ENCODE measurements at places on chromosomes 11 and 22. TPM values are rescaled to one million over a fixed set of nuclear protein-coding genes. Genes with fewer than 3 reads are reported as not detected.

MMP11 gene
- 38.1 TPM for polyA plus RNA-seq

OR2AG2 gene
- 0.28 TPM for polyA plus RNA-seq

TMEM25 gene
- 16.1 TPM for polyA plus RNA-seq

SLC25A45 gene
- polyA plus RNA-seq = 2.1 TPM

DUSP8 gene
- 3.4 TPM for polyA plus RNA-seq

ZNF280B gene
- 1.2 TPM for polyA plus RNA-seq

LDHAL6A gene
- not detected for polyA plus RNA-seq

PAMR1 gene
- 131 TPM for polyA plus RNA-seq

OR8D1 gene
- not detected for polyA plus RNA-seq

UPK2 gene
- 0.18 TPM for polyA plus RNA-seq

RFPL1 gene
- polyA plus RNA-seq = not detected

TUBA8 gene
- 1.3 TPM for polyA plus RNA-seq

CASTOR1 gene
- polyA plus RNA-seq = 16.4 TPM

F2 gene
- polyA plus RNA-seq = not detected

GLYAT gene
- not detected for polyA plus RNA-seq

FAM180B gene
- not detected for polyA plus RNA-seq
